ENCODE measurements at places on chromosomes 5 and 9.

DNA sequence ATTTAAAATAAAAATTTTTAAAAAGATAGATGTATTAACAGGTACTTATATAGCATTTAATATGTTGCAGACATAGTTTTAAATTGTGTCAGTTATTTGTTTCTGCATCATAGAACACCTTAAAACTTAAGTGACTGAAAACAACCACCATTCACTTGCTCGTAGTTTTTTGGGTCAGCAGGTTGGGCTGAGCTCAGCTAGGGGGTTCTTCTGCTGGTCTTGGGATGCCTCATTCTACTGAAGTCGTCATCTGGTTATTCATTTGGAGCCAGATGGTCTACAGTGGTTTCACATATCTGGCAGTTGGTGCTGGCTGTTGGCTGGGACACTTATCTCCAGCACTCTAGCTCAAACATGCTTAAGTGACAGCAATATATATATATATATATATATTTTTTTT, 29.6 kb downstream of the PSAT1 start:
- H3K4me1 ChIP-seq, result no peaks in the 10 kb centered on the region
- no peak for DNase-seq
- H3K27ac ChIP-seq, result no peak overlapping the region
- H3K4me3 ChIP-seq, result no peak overlapping the region
- no peaks in the 10 kb centered on the region for H3K36me3 ChIP-seq

DNA sequence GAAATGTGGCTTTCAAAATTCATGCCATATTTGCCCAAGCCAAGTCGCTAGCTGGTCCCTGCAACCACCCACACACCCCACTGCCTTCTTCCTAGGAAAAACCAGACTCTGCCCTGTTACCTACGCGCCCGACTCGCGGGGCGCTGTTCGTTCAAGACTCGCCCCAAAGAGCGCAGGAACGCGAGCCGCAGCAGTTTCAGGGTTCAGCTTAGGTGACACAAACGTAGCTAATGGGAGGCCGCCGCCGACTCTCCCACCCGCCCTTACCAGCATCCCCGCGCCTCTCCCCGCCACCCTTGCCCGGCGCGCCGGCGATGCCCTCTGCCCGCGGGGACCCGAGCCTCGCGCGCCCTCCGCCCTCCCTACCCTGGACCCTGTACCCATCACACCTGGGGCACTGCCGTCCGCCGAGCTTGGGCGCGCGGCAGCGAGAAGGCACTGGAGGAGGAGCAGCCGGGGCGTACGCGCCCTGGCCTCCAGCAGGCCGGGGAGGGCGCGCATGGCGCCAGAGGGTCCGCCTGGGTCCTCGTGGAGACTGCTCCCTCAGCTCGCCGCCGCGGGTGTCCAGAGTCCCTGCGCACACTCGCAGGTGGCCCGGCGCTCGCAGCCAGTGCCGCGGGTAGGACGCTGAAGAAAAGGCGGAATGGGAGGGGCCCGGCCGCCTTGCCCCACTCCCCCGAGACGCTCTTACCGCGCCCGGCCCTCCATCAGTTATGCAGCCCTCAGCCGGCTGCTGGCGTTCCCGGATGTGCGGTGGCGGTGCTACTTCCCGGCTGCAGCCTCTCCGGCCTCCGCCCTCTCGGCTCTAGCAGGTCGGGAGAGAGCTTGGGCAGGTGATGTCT, at the start of gene EMB:
TSS of gene EMB (minus strand) at position 638 of the 842 bp plus-strand sequence. CDS start at position 501, 137 bp downstream.
- peak within 1 kb of the TSS; percentile 76 for H3K4me3 ChIP-seq
- DNase-seq, result no peak
- no peaks in the 10 kb centered on the region for H3K4me1 ChIP-seq
- H3K27me3 ChIP-seq, result no peaks in the 10 kb centered on the region
- no peaks in the 10 kb centered on the region for H3K36me3 ChIP-seq
- H3K27ac ChIP-seq, result no peak within 1 kb of the TSS

DNA sequence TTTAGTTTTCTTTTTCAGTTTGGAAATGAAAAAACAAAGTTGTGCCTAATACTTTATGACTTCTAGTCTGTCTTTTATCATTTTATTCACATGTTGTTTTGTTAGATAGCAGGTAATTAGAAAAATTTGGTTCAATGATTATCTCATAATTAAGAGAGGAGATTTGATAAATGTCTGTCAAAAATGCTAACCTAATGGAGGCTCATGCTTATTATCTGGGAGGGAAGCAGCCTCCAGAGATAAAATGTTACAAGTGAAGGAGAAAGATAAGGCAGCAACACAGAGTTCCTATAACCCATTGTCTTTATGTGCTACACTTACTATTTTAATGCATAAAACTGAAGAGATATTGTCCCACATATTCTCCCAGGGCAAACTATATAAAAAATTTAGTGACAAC, 53.5 kb downstream of the SLC27A6 start:
- no peak overlapping the region for H3K4me3 ChIP-seq
- no peaks in the 10 kb centered on the region for H3K36me3 ChIP-seq
- no peak for DNase-seq
- no peak overlapping the region for H3K27ac ChIP-seq
- no peaks in the 10 kb centered on the region for H3K27me3 ChIP-seq
- no peaks in the 10 kb centered on the region for H3K4me1 ChIP-seq

- H3K27ac ChIP-seq, result no peak overlapping the region
- no peak overlapping the region for H3K4me3 ChIP-seq
- no peaks in the 10 kb centered on the region for H3K4me1 ChIP-seq
- H3K27me3 ChIP-seq, result no peaks in the 10 kb centered on the region
These were observed 101.5 kb downstream of the TAF11L14 start for GRCh38 chr5:17735761-17736160.

DNA sequence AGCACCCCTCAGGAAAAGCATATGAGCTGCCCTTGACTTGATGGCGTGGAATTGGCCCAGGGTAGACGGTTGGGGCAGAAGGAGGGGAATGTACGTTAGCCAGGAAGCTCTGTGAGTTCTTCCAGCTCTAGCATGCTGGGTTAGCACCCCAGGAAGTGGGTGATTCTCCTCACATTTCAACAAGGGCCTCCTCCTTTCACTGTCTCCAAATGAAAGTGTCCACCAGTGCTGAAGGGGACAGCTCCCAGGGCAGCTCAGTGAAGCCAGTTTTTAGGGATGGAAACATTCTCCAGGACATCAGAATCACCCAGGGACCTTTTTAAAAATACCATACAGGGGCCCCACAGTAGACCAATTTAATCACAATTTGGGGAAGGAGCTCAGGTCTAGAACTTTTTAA, 17.2 kb upstream of the AFAP1L1 start:
- no peaks in the 10 kb centered on the region for H3K27me3 ChIP-seq
- peaks cover 6% of the 10 kb centered on the region for H3K36me3 ChIP-seq
- no peak overlapping the region for H3K27ac ChIP-seq
- no peak overlapping the region for H3K4me3 ChIP-seq

- H3K27me3 ChIP-seq, result no peaks in the 10 kb centered on the region
- H3K4me3 ChIP-seq, result no peak overlapping the region
- no peak for DNase-seq
- no peaks in the 10 kb centered on the region for H3K36me3 ChIP-seq
These were observed 232.7 kb upstream of the PPP1R2B start for GRCh38 chr5:156617426-156617825.

GRCh38 chr5:103362211-103362610, 103.6 kb downstream of the MACIR start:
- H3K4me3 ChIP-seq, result no peak overlapping the region
- no peaks in the 10 kb centered on the region for H3K36me3 ChIP-seq
- no peaks in the 10 kb centered on the region for H3K4me1 ChIP-seq

DNA sequence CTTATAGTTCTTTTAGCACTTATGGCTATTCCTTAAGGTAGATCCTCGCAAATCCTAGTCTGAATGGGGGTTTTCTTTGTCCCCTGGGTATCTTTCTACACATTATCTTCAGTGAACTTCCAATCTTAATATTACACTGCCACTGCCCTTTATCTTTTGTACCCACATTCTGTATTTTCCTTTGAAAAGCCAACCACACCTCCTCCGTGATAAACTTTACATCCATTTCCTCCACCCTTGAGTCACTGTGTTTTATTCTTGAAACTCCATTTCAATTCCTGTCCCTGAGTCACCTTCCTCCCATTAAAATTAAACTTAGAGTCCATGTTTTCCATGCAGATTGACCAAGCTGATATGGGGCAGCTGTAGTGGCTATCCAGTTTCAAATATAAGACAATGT, 43.2 kb upstream of the RICTOR start:
- peaks cover 6% of the 10 kb centered on the region for H3K4me1 ChIP-seq
- no peak overlapping the region for H3K4me3 ChIP-seq
- H3K27ac ChIP-seq, result no peak overlapping the region
- H3K36me3 ChIP-seq, result no peaks in the 10 kb centered on the region

DNA sequence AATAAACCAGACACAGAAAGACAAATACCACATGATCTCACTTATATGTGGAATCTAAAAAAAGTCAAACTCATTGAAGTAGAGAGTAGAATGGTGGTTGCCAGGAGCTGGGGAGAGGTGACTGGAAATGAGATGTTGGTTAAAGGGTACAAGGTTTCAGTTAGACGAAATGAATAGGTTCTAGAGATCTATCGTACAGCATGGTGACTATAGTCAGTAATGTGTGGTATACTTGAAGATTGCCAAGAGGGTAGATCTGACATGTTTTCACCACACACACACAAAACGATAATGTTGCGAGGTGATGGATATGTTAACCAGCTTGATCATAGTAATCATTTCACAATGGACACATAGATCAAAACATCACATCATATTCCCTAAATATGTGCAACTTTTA, 46.4 kb downstream of the FGF1 start:
- no peaks in the 10 kb centered on the region for H3K4me1 ChIP-seq
- no peaks in the 10 kb centered on the region for H3K27me3 ChIP-seq
- H3K4me3 ChIP-seq, result no peak overlapping the region
- H3K36me3 ChIP-seq, result no peaks in the 10 kb centered on the region
- no peak for DNase-seq
- no peak overlapping the region for H3K27ac ChIP-seq

DNA sequence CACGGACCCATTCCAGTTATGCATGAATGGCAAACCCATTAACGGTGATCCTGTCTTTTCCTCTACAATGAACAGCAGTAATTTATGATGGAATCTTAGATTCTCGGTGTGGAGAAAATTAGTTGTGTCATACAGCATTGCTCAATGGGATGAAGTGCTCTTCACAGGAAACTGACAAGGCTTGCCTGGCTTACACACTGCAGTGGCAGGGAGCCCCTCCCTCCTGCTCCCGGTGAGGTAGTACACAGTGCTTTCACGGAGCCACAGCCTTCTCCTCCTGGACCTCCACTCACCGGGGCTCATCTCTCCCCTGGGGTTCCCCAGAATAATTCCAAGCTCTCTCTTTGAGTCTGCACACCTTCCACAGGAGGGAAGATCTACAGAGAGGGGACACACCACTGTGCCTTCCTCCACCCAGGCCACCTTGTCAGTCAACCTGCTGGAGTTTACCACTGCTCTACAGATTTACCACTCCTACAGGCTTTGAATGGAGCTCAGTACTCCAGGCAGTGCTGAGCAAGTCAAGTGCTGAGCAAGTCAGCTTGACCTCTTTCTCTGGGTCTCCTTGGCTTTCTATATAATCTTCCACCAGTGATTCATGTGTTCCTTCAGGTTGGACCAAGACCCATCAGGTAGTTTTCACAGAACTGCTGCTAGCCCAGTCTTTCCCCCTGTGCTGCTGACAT, 59.1 kb upstream of the TBC1D2 start:
- H3K27me3 ChIP-seq, result no peaks in the 10 kb centered on the region
- no peak for DNase-seq
- H3K4me3 ChIP-seq, result no peak overlapping the region
- H3K27ac ChIP-seq, result no peak overlapping the region
- H3K4me1 ChIP-seq, result no peaks in the 10 kb centered on the region

Measured in thoracic aorta (tissue), 2 donors.